ENCODE measurements at places on chromosomes 5 and 9. TPM values are rescaled to one million over a fixed set of nuclear protein-coding genes. Genes with fewer than 3 reads are reported as not detected.

Gene PRR16
- not detected for total RNA-seq

Gene PTPN3
- total RNA-seq, result 0.05 TPM

Gene MARCHF3
- 5.6 TPM for total RNA-seq

Gene PCDHGA12
- 0.14 TPM for total RNA-seq

Gene ZFP37
- total RNA-seq, result 2.8 TPM

Gene EQTN
- total RNA-seq, result not detected

DNA sequence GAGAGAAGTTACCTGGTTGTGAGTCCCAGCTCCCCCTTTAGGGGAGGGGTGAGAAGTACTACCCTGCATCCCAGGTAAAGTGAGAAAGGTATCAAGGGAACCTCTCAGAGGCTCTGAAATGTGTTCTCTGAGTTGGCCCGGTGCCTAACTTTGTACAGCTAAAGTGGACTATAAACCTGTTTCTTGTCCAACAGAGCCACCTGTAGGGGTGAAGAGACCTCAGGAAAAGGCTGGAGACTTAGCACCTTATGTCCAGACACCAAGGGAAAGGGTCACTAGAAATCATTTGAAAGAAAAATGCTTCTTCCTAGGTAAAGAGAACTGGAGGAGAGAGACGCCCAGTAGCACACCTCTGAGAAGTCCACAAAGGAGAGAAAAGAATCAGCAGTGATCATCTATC lies 108.3 kb upstream of the KIF2A start:
- no peak for DNase-seq
- no peaks in the 10 kb centered on the region for H3K4me1 ChIP-seq
- no peaks in the 10 kb centered on the region for H3K36me3 ChIP-seq
- no peak overlapping the region for H3K4me3 ChIP-seq

DNA sequence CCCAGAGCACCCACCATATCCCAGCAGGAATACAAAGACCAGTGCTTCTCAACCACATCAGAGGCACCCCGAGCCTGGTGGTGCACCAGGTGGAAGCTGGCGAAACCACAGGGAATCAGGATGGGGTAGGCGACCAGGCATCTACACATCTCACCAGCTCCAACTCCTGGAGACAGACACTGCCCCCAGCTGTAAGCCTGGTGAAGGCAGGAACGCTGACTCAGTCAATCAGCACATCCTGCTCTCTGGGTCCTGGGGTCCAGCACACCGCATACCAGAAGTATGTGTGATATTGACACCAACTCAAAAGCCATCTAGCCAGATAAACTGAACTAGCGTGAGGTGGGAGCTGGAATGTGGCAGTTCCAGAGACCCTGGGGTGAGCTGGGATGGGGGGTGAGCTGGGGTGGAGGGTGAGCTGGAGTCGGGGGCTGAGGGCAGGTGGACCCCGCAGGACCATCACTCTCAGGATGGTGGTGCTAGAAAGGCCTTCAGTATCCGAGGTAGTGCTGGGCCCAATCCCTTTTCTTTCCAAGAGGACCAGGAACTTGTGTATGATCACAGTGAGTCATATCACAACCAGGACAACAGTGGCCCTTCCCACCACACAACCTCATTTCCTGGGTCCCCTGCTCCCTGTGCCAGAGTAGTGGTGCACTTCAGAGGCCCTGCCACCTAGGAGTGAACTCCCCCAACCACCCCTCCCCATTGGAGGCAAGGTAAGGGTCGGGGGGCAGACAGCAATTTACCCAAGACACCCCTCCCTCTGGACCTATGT lies 2.5 kb downstream of the DBN1 start:
- H3K27ac ChIP-seq, result no peak overlapping the region
- DNase-seq, result no peak
- peaks cover 29% of the 10 kb centered on the region for H3K27me3 ChIP-seq
- no peaks in the 10 kb centered on the region for H3K36me3 ChIP-seq
- no peak overlapping the region for H3K4me3 ChIP-seq

DNA sequence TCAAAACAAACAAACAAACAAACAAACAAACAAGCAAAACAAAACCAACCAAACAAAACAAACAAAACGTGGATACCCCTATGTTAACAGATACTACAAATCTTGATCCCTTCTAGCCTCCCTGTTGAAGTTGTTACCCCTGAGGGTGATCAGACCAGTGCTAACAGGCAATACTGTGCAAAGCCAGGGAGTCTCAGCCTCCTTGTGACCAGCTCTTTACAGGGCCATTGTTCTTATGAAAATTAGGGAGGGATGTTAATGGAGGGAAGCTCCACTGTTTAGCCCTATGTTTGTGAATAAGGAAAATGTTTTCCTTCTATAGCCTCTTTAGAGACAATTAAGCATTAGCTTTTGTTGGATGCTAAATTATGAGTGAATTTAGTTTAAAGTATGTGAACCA lies 1072.1 kb upstream of the WWC1 start:
- H3K4me1 ChIP-seq, result no peaks in the 10 kb centered on the region
- DNase-seq, result no peak

DNA sequence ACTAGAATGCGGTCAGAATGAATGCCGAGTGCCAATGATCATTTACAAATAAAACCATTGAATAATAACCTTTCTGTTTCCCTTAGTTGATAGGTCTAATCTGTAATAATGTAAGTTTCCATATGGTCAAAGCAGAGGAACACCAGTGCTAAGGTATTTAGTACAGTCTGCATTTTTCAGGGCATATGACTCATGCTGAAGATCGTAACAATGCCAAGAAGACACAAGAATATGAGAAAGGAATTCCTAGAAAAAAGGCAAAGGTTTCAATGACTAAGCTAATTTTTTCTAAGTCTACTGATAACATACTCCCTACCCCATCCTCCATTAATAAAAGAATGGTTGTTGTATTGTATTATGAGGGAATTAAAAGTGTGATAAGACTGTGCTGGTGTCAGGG lies 2.8 kb downstream of the OR1L8 start:
- no peaks in the 10 kb centered on the region for H3K27me3 ChIP-seq
- no peak overlapping the region for H3K27ac ChIP-seq
- H3K4me1 ChIP-seq, result no peaks in the 10 kb centered on the region
- H3K4me3 ChIP-seq, result no peak overlapping the region
- no peaks in the 10 kb centered on the region for H3K36me3 ChIP-seq

GRCh38 chr9:113674436-113674835 lies 201.7 kb upstream of the ZNF618 start:
- no peaks in the 10 kb centered on the region for H3K36me3 ChIP-seq
- H3K4me1 ChIP-seq, result no peaks in the 10 kb centered on the region
- DNase-seq, result no peak
- peaks cover 40% of the 10 kb centered on the region for H3K27me3 ChIP-seq
- no peak overlapping the region for H3K27ac ChIP-seq

DNA sequence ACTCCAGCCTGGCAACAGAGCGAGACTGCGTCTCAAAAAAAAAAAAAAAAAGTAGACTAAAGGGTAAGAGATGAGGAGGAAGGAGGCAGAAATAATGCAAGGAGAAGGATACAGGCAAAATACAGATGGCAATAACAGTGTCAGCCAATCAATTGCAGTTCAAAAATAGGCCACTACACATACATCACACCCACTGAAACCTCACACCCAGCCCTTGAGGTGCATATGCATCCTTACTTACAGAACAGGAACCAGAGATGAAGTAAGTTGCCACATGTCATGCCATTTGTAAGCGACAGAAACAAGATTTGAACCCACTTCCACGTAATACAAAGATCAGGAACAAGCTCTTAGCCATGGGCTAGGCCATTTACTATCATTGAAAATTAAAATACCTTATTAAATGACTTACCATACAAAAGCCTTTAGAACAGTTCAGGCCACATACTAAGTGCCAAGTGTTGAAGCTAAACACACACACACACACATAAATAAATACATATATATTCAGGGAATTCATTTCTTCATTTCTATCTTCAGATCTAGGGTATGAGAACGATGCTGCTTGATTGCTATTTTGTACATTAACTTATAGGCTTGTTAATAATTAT lies 98.4 kb downstream of the FNBP1 start:
- H3K36me3 ChIP-seq, result peaks cover 10% of the 10 kb centered on the region
- no peak for DNase-seq
- no peak overlapping the region for H3K4me3 ChIP-seq
- H3K27me3 ChIP-seq, result no peaks in the 10 kb centered on the region

DNA sequence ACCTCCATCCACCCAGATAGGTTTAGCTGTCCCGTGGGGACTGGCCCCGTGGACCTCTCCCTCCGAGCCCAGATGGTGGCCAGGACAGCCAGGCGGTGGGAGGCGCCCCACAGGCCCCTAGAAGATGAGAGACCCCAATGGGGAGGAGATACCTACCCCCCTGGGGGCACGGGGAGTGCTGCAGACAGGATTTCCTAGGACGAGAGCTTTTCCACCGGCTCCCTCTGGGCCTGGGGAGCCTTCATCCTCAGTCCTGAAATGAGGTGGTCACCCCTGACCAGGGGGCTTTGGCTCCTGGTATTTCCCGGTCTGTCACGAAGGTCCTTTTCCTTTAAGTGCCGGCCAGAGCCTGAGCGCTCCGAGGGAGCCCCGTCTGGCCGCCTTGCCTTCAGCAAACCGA lies 46.8 kb downstream of the MRPL36 start:
- no peaks in the 10 kb centered on the region for H3K4me1 ChIP-seq
- peaks cover 36% of the 10 kb centered on the region for H3K27me3 ChIP-seq

DNA sequence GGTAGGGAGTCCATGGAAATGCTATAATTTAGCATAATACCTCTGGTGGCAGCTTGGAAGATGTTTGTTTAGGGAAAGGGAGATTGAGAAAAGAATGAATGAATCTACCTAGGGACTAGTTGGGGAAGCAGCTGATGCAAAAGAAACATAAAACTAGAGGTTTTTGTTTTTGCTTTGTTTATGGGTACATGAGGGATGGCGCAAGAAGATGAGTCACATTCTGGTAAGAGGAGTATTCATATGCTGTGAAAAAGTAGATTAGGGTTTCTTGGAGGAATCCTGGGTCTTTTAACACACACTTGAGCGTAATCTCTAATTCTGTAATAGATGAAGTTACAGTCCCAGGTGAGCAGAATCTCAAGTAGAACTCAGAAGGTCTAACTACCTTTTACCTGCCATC lies 17.1 kb downstream of the C9orf43 start:
- H3K27me3 ChIP-seq, result no peaks in the 10 kb centered on the region
- DNase-seq, result no peak
- no peaks in the 10 kb centered on the region for H3K36me3 ChIP-seq
- no peaks in the 10 kb centered on the region for H3K4me1 ChIP-seq
- H3K4me3 ChIP-seq, result no peak overlapping the region
- no peak overlapping the region for H3K27ac ChIP-seq

DNA sequence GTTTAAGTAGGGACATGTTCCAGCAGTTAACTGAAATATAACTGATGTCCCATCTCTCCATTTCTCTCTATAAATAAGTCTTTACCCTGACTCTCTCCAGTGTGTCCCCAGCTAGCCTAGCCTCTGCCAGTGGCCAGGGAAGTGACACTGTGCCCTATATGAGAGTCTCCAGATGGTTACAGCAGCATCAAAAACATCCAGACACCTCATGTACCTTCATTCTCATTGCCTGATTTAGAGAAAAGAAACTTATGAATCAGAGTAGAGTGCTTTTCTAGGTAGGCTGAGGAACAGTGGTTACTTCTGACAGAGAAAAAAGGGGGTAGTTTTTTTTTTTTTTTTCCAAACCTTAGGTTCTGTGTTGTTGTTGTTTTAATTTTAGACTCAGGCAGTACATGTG lies 148.5 kb downstream of the GNAQ start:
- H3K36me3 ChIP-seq, result no peaks in the 10 kb centered on the region
- no peaks in the 10 kb centered on the region for H3K27me3 ChIP-seq
- H3K4me3 ChIP-seq, result no peak overlapping the region
- no peak for DNase-seq

GRCh38 chr5:159507661-159508060 lies 177.4 kb upstream of the IL12B start:
- no peaks in the 10 kb centered on the region for H3K36me3 ChIP-seq
- H3K27me3 ChIP-seq, result no peaks in the 10 kb centered on the region
- H3K4me3 ChIP-seq, result no peak overlapping the region
- H3K4me1 ChIP-seq, result no peaks in the 10 kb centered on the region
